ENCODE measurements at places on chromosomes 7 and 10.

- peak; percentile 34 for DNase-seq
Measured at GRCh38 chr7:155373359-155374273, 75.9 kb downstream of the INSIG1 start.

DNA sequence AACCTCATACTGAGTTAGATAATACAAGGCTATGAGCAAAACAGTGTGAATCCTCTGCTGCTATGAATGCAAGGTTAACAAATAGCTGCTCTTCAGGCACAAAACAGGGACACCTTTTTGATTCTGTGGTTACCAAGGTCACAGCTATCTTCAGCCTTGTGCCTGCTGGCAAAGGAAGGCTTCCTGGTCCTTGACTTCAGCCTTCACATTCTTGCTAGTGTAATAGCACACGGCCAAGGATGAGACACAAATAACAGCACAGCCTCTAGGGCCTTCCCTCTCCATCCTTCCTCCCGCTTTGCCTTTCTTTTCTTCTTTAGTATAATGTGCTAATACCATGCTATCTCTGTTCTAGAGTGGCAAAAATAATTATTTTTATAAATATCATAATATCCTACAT is 130.6 kb upstream of the CAV2 start:
- DNase-seq, result no peak

DNA sequence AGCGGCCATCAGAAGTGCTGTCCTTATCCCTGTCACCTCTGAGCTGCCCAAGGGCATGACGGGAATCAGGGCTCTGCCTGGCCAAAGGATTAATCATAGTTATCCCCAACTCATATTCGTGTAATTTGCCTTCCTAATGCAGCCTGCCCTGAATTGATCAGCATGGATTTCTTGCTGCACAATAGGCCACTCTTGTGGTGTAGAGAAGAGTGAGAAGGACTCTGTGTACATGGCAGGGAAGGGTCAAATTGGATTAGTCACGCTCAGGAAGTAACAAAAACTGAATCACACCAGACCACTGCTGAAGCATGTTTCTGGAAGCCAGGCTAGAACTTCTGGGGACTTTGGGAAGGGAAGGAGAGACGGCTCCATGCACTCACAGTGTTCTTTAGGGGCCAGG is 227.0 kb downstream of the BUB3 start:
- no peak for DNase-seq

GRCh38 chr10:114188900-114189299 is 9.7 kb downstream of the TDRD1 start:
- DNase-seq, result no peak

DNA sequence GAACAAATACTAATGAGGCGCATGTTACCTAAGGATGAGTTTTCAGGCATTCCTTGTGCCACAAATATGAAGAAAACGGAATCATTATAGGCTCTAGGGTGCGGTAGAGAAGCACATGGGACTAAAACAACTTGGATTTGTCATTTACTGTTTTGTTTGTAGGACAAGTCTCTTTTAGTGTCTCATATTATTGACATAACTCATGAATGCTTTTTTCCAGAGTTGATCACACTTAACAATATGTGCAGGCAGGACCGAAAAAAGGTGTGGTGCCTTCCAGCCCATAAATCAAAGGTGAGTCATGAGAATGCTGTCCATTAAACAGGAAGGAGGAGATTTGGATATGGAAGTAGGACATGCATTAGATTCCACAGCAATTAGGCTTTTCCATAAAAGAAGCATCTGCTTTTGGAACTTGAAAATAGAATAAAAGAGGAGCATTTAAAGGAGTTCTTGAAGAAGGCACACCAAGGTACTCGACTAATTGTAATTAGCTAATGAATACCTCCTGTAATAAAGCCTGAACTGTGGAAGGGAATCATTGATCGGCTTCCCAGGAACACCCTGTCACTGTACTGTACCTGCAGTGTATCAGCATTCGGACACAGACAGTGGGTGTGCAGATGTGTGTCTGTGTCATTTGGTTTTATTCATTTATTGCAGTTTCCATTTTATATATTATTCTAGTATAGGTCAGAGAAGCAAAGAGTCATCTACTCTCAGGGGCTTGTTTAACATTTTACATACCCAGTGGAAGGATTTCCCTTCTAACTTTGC is 119.7 kb upstream of the KLF14 start:
- DNase-seq, result no peak

GRCh38 chr10:1200866-1201807 is 145.0 kb downstream of the WDR37 start:
- no peak for DNase-seq

Measured in DMS79 treated with DMSO at 0.1 percent for 48 hours (cell line).